ENCODE measurements at places on chromosomes 12 and 14.

GRCh38 chr14:87758876-87759275 is 234.1 kb downstream of the GALC start:
- DNase-seq, result no peak

DNA sequence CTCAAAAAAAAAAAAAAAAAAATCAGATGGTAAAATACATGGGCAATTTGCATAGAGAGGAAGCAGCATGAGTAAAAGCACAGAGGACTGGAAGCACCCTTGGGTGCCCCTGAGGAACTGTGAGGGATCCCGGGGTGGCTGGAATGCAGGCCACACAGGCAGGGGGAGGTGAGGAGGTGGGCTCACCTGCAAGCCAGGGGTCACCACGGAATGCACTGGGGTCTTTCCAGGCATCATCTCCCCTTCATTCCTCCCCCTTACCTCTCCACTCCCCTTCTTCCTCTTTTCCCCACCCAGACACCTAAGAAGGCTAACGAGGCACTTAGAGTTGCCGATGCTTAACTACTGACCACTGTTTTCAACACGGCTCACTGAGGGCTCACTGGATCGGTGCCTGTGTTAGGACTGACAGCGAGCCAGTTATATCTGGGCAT is 14.4 kb upstream of the HIP1R start:
- DNase-seq, result no peak

DNA sequence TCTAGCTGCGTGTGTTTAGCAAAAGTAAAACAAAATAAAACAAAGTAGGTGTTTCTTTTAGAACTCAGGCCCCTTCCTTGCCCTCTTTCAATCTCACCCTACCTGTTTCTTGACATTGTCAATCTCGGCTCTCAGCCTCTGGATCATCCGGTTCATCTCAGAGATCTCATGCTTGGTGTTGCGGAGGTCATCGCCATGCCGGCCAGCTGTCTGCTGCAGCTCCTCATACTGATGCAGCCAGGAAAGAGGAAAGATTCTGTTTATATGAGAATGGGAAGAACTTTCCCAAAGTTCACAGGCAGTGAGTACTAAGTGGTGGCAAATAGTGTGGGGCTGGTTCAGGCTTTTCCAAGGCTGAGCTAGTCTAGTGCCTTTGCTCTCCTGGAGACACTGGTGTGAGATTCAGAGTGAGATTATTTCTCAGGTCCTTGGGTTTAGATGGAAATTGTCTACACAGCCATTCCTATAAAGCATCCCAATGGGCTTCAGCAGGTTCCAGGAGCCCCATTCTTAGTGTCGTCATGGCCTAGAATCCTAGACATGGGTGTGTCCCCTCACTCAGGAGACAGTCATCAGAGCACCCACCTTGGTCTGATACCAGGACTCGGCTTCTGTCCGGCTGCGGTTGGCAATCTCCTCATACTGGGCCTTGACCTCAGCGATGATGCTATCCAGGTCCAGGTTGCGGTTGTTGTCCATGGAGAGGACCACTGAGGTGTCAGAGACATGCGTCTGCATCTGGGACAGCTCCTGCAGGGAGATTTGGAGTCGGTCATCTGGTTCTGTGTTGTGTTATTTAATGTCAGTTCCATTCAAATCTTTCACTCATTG is 3.0 kb downstream of the KRT5 start:
- DNase-seq, result no peak

- DNase-seq, result no peak
Observed at GRCh38 chr14:27886256-27886655, 880.3 kb upstream of the FOXG1 start.

DNA sequence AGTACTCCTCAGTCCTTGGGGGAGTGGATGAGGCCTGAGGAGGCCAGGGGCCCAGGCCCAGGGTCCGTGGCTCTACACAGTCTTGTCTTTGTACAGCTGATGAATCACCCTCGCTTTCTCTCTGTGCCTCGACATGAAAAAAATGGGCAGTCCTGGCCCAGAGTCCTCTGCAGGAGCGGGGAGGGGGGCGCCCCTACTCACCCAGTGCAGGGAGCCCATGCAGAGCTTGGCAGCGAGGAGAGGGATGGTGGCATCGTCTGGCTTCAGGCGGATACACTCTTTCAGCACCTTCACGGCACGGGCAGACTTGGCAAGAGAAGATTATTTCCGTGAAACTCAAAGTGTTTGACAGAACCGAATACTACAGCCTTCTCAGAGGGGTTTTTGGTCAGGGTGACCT is 159.3 kb downstream of the TTC7B start:
- DNase-seq, result no peak

DNA sequence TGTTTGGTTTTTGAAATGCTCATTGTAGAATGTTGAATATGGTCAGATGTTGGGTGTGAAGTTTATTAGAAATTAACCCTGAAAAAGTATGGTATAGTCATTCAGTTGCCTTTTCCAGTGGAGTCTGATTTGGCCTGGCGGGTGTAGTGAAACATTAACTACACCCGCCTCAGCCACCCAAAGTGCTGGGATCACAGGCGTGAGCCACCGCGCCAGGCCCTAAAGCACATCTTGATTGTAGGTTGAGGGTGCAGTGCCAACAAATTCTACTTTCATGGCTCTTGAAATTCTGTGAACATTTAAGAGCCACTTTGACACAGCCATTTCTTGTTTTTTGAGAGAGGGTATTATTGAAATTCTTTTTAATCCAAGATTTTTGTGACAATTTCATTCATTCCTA is 624.9 kb downstream of the DIO2 start:
- DNase-seq, result peak; percentile 70

GRCh38 chr12:53324113-53324778 is 2.8 kb upstream of the AAAS start:
- no peak for DNase-seq

DNA sequence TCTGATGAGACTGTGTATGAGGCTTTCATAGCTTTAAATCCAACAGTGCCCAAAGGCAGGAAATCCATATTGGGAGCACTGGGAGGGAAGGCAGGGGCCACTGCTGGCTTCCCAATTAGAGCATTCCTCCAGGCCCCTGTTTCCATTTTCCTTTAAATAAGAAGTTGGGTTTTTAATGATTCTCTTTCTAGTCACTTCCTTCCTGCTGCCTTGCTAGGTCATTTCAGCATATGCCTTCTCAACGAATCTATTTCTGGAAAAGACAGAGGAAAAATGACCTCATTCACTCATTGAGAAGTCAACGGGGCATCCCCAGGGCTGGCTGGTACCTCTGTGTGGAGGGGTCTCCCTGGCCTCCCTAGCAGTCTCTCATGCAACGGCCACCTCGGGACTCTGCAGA is 43.5 kb downstream of the IGF1 start:
- no peak for DNase-seq

GRCh38 chr12:51471111-51471864 is 46.7 kb downstream of the SLC4A8 start:
- DNase-seq, result no peak

GRCh38 chr14:29301571-29301970 is 535.0 kb downstream of the FOXG1 start:
- no peak for DNase-seq

DNA sequence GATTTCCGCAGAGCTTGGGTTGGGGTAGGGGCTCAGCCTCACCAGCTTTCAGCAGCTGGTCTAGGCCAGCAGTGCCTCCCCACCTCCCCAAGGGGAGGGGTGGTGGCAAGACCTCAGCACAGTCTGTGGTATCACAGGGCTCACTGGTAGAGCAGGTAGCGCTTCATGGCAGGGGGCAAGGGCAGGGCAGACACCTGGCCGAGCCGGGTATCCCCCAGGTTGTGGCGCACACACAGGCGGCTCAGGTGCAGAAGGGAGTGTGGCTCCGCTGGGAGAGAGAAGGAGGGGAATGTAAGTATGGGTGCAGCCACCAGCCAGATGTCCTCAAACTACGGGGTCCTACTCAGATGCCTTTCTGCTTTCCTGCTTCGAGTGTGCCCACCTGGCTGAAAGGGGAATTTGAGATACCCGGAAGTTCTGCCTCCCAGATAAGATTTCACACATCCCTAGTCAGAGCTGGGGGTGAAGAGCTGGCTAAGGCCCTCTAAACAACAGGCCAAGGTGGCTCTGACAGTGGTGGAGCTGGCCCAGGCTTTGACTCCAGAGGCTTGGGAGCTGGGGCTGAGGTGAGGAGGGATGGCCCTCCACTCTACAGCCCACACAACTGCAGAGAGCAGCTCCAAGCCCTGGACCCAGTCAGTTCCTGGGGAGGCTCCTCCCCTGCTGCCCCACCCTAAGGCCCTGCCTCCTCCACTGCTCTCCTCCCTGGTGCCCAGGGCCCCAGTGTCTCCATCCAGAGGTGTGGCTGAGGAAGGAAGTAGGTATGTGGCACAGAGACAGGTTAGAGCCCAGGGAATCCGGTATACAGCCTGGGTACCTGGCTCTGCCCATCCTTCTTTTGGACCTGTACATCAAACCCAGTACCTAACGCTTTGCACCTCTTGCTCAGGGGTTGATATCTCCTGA is 1.8 kb downstream of the SPSB2 start:
- no peak for DNase-seq

DNA sequence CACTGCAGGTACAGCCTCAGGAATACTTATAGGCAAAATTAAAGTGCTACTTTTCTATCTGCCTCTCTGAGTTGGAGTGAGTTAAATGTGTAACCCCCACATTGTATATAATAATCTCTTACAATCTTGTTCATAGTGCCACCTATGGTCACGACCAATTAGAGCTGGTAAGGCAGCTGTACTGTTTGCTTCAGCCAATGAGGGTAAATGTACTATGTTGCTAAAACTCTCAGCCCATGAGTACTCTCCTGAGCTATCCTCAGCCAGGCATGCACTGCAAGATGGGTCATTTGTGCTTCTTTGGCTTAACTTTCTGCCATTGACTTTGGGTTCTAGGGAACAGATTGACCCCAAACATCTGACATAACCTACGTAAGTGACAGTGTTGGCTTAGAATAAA is 15.0 kb upstream of the MDM2 start:
- DNase-seq, result no peak

GRCh38 chr12:42124764-42125387 is 19.8 kb downstream of the GXYLT1 start:
- no peak for DNase-seq

- DNase-seq, result no peak
Observed at GRCh38 chr14:104942586-104942985, 17.9 kb downstream of the PLD4 start.
